ENCODE measurements at places on chromosomes 13 and 19. TPM values are rescaled to one million over a fixed set of nuclear protein-coding genes. Genes with fewer than 3 reads are reported as not detected.
A peak's percentile ranks its signal among the peaks of the same experiment; 100 is the strongest.

TMEM59L gene
- total RNA-seq = 0.36 TPM

IZUMO1 gene
- not detected for total RNA-seq

IGFL3 gene
- not detected for total RNA-seq

ZNF285 gene
- 5.8 TPM for total RNA-seq

HPN gene
- total RNA-seq = under 0.01 TPM

TYROBP gene
- not detected for total RNA-seq

VPS36 gene
- 35.8 TPM for total RNA-seq

- no peaks in the 10 kb centered on the region for H3K36me3 ChIP-seq
- no peak overlapping the region for H3K27ac ChIP-seq
- no peak for DNase-seq
- H3K4me3 ChIP-seq = no peak overlapping the region
Measured at GRCh38 chr13:50162001-50162400, 146.8 kb downstream of the KCNRG start.

- H3K27me3 ChIP-seq = no peaks in the 10 kb centered on the region
- no peak overlapping the region for H3K27ac ChIP-seq
- H3K4me3 ChIP-seq = no peak overlapping the region
- no peaks in the 10 kb centered on the region for H3K36me3 ChIP-seq
- H3K4me1 ChIP-seq = no peaks in the 10 kb centered on the region
Measured at GRCh38 chr13:29005035-29005762, 185.1 kb downstream of the MTUS2 start.

DNA sequence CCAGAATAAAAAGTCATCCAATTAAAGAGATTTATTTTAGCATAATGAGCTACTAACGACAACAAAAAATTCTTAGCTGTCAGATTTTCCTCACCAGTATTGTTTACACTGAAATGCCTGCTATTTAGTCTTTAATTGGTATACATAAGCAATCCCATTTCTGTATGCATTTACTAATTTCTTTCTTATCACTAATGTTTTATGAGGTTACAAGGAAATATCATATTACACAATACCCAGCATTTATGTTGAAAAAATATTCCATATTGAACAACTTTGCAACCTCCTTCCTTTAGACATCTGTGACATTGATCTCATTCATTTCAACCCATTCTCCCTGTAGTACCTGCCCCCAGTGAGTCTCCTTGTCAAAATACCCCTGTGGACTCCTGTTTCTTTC, 135.4 kb downstream of the SLITRK6 start:
- no peak overlapping the region for H3K27ac ChIP-seq
- H3K36me3 ChIP-seq = no peaks in the 10 kb centered on the region
- no peaks in the 10 kb centered on the region for H3K27me3 ChIP-seq

DNA sequence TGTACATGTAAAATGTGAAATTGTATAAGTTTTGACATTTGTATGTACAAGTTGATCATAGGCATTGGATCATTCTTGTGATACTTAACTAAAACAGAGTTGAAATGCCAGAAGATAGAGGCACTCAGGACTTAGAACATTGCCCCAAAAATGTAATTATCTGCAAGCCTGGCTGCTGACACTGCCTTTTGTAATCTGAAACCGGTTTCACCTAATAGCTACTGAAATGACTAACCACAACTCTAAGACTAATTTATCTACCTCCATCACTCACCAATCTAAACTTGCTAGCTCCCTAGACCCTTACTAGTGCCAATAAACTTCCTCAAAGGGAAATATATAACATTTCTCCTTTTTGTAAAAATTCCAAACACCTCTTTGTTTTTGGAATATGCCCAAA, 2596.2 kb downstream of the PCDH9 start:
- no peak for DNase-seq
- no peaks in the 10 kb centered on the region for H3K27me3 ChIP-seq
- no peaks in the 10 kb centered on the region for H3K4me1 ChIP-seq
- no peak overlapping the region for H3K4me3 ChIP-seq
- no peak overlapping the region for H3K27ac ChIP-seq
- no peaks in the 10 kb centered on the region for H3K36me3 ChIP-seq

DNA sequence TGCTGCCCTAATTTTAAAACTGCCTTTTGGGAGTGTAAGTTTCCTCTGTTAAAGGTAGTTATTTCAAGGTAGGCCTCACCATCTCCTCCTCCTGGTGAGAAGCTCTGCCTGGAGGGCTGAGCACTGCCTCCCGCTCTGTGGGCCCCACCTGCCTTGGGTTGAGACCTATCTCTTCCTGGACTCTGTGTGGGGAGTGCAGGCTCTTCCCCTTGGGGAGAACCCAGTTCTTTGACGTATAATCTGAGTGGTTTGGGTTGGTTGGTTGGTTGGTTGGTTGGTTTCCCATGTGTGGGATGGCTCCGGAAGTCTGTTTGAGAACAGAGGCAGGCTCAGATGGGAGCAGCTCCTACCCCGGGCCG, 39.1 kb downstream of the ACTN4 start:
- H3K4me3 ChIP-seq = no peak overlapping the region
- peak overlapping the region; percentile 99 for H3K27ac ChIP-seq
- no peaks in the 10 kb centered on the region for H3K27me3 ChIP-seq
- H3K4me1 ChIP-seq = peaks cover 59% of the 10 kb centered on the region
- peaks cover 8% of the 10 kb centered on the region for H3K36me3 ChIP-seq
- DNase-seq = no peak
